Stimulated activated CD4-positive, alpha-beta T cell treated with anti-CD3 and anti-CD28 coated beads, Interleukin-15, amount 100 ng/mL, for 1 hour (primary cell): ENCODE measurements at places on chromosomes 12 and 14.

GRCh38 chr14:102187044-102187443 is 47.3 kb downstream of the WDR20 start:
- no peak for DNase-seq

DNA sequence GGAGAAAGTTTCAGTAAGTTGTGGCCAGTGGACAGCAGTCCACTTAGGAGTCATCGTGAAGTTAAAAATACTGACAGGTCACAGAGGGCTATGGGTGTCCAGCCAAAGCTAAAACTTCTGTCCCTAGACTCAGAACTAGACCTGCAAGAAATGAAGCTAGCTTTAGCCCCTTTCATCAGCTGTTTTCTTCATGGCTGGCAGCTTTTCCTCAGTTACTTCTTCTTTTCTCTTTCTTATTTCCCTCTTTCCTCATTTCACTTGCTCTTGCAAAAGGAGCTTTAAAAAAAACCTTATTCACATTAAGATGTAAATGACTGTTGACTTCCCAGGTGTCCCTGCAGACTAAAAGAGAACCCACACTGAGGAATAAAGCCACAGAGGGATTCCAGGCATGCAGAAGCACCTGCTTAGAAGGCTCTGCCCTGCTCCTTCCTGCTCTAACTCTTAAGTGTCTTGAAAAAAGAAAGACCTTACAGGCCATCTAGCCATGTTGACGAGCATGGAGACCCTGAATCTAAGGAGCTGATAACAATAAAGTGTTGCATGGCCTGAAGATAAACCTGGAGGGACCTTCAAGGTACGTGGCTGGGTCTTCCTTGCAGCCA is 69.7 kb upstream of the CCND2 start:
- no peak for DNase-seq

DNA sequence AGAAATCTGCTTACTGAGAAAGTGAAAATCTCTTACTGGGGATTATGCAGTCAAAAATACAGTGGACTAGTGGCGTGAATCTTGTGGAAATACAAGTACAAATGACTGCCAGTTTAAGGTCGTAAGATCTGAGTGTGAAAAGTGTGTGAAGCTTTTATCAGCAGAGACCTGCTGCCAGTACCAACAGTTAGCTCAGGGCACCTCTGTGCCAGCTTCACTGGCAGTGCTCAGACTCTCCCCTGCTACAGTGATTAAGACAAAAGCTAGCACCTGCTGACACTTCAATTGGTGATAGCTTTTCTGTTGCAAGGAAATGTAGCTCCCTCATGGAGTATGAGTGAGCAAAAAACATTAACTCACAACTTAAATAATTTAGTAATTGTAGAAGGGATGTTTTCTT is 185.1 kb downstream of the ANO6 start:
- DNase-seq, result no peak

- DNase-seq, result no peak
Observed at GRCh38 chr12:80938397-80938796, 663 bp upstream of the LIN7A start.

DNA sequence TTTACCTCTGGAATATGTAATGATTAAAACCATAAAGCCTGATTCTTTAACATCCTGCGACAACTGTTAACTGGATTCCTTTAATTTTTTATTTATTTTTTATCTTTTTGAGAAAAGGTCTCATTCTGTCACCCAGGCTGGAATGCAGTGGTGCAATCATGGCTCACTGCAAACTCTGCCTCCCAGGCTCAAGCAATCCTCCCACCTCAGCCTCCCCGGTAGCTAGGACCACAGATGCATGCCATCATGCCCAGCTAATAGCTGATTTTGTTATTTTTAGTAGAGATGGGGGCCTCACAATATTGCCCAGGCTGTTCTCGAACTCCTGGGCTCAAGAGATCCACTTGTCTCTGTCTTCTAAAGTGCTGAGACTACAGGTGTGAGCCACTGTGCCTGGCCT is 3.7 kb downstream of the MYBPC1 start:
- no peak for DNase-seq

- DNase-seq, result no peak
Observed at GRCh38 chr14:52429451-52429850, 115.3 kb downstream of the PTGER2 start.
